Brain pericyte (primary cell): ENCODE measurements at places on chromosomes 12 and 14.

DNA sequence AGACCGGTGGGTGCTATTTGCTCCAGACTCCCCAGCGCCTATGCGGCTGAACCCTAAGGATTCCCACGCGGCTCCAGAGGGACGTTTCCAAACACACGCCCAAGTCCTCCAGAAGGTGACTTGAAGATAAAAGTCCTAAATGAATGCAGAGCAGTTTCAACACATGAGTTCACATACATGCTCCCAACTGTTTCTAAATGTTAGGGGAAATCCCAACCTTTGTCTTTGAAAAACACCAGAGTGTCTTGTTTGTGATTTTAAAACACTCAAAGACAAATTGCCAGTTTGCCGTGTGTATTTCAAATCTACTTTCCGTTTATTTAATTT is 252.9 kb upstream of the SFSWAP start:
- DNase-seq = no peak

DNA sequence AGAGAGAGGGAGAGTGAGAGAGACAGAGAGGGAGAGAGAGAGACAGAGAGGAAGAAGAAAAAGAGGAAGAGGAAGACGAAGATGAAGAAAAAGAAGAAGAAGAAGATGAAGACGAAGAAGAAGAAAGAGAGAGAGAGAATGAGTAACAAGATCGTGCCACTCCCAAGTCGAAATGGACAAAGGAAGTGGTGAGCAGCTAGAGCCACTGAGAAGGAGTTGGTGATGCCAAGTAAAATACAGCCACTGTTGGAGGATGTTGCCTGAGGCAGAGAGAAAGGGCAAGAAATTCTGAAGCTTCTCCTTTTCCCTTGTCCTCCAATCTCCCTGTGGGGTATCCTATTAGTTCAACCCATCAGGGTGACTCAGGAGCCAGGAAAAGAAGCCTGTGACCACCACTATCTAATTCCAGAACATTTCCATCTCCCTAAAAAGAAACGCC is 12.5 kb upstream of the ANAPC5 start:
- DNase-seq = no peak

DNA sequence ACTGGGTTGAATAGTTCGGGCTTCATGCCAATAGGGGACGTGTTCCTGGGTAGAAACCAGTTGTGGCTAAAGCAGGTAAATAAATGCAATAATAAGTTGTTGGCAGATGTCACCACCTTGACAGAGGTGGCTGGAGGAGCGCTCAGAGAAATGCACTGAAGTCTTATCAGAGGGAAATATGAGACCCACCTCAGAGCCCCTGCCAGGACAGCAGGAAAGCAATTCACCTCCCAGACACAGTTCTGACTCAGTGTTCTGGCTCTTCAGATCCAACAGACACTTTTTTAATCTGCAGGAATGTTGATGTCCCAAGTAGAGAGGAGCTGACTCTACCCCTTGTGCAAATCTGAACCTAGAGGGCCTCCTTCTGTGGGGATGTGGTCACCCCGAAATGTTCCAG is 687.1 kb upstream of the FBXO33 start:
- DNase-seq = no peak

DNA sequence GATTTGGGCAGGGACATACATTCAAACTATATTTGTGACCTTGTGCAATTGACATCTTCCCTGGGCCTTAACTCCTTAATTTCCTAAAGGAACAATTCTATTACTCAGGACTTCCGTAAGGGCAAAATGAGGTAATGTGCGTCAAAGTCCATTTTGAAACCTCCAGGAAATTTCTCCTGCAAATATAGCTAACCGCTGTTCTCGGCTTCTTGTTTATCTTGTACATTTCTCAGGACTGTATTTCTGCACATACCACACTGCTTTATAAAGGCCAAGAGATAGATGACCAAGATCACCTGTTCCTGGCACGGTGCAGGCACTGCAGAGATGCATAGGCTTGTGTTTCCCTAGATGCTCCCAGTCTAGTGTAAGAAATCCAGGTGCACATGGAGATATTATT is 1009.4 kb downstream of the BCL11B start:
- no peak for DNase-seq

DNA sequence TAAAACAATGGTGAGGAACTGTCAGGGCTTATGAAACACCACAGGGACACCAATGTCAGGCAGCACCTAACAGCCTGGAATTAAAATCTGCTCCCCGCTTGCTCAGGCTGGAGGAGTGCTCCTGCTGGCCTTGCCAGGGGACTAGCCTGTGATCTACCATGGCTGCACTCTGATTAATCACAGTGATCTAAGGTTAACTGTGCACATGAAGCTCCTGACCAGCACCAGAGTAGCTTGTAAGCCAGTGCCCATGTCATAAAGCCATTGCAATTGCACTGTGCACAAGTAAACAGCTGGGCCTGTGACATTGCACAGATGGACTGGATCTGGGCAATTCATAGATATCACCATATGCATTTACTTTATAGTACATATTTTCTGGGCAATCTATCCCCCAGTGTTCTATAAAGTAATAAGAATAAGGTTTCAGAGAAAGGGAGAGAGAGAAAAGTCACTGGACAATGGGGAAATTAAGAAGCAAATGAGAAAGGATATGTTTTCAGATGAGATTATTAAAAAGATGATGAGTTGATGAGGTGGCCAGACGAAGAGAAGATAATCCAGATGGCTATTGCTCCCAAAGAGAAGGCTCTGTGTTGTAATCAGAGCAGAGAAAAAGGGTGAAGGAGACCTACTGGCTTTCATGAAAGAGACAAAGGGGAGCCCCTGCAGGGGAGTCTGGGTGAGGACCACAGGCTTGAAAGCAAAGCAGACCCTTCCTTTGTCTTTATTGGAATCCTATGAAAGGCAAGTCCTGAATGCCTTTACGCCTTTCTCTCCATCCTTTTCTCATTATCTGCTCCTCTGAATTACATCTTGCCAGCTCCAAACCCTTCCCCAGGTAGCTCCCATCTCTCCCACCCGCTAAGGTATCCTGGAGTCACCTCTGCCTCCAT is 145.8 kb downstream of the SLC38A6 start:
- DNase-seq = no peak

DNA sequence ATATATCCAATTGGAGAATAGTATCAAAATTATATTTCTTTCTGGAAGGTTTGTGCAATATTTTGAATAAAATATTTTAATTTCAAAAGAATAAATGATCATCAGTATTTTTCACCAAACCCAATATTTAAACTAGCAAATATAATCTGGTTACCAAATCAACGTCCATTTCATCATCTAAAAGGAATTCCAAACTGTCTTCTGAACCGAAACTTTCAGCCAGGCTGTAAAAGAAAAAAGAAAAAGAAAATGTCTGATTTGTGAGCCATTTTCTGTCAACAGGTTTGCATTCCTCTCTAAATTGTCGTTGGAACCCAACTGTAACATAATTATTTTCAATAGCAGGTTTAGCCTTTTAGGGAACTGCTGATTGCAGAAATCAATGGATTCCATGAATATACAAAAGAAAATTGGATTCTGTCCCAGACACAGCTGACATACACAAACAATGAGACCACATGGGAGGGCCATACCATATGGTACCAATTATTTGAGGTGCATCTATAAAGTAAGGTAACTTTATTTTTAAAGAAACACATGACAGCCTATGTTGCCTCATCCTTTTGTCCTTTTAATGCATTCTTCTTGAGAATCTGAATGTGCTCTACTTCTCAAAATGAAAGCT is 22.7 kb downstream of the SNRPF start:
- DNase-seq = peak; percentile 5

DNA sequence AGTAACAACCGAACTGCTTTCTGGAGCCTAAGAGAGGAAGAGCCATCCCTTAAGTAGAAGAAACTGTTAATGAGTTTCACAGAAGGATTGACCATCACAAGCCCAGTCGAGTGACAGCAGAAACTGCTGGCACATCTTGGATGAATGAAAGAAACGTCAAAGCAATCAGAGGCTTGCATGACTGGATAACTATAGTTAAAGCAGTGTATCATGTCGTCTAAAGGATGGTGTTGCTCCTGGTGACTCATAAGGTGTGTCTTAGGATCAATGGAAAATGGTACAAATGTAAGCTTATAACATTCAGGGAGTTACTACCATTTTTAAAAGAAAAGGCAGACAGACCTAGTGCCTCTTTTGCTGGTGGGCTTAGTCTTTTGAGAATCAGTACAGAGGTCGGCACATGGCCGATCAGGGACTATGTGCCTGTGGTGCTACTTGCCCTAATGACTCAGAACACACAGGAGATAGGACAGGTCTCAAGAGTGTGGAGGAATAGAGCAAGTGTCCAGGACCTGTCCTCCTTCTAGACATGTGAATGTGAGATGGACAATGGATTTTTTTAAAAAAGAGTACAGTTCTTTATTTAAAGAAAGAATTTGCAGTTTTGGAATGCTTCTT is 55.7 kb downstream of the TMX1 start:
- DNase-seq = no peak

DNA sequence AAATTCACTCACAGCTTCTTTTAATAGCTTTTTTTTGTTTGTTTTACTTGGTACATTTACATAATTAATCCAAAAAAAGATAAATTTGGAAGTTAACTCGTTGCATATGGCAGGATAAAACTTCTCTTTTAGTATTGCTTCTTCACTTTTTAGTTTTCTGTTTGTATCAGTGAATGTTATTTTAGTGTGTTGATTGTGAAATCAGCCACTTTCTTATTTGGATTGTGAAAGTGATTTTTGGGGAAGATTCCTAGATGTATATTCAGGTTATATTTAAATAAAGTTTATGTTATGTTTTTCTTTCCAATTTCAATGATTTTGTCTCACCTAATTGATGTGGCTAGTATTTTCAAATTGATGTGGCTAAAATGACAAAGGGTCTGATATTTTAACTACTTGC is 693.9 kb upstream of the MGAT4C start:
- no peak for DNase-seq

DNA sequence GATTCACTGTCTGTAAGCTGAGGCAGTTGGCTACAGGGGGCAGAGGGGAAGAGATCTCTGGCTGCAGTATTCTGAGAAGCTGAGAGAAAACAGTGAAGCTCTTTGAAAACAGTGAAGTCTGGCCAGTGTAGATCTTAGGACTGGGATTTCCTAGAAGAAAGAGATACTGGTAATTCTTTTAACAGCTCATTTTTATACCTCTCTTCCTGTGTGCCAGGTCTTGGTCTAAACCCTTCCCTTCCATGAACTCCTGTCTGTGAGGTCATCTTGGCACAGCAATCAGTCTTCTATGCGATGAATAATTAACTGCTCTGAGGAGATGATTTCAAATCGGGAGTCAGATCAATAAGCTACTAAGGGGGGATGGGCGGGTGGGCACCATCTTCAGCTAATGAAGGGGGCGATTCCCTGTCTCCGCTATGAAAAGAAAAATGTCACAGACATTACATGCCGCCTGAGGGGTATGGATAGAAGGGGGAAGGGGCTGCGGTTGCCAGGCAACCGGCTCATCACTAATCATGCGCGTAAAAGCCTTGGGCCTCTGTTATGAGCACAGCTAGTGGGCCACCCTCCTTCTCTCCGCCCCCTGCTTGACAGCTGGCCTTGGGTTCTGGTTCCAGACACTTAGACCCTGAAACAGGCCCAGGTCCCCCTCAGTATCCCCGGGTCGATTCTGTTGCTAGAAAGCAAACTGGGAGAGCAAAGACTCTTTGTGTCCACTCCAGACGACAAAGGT is 75.3 kb upstream of the CEP83 start:
- no peak for DNase-seq

DNA sequence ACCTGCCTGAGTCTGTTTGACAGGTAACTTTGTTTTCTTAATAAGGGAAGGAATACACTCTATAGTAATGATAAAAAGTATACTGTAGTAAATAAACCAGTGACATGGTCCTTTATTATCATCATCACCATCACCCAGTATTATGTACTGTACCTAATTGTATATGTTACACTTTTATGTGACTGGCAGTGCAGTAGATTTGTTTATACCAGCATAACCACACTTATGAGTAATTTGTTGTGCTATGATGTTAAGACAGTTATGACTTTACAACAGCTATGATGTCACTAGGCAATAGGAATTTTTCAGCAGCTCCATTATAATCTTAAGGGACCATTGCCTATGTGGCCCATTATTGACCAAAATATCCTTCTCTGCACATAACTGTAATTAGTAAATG is 155.0 kb downstream of the NUBPL start:
- DNase-seq = no peak

- DNase-seq = no peak
Observed at GRCh38 chr14:41297576-41298327, 308.9 kb upstream of the LRFN5 start.

GRCh38 chr12:3989218-3989550 is 116.0 kb upstream of the PARP11 start:
- no peak for DNase-seq

DNA sequence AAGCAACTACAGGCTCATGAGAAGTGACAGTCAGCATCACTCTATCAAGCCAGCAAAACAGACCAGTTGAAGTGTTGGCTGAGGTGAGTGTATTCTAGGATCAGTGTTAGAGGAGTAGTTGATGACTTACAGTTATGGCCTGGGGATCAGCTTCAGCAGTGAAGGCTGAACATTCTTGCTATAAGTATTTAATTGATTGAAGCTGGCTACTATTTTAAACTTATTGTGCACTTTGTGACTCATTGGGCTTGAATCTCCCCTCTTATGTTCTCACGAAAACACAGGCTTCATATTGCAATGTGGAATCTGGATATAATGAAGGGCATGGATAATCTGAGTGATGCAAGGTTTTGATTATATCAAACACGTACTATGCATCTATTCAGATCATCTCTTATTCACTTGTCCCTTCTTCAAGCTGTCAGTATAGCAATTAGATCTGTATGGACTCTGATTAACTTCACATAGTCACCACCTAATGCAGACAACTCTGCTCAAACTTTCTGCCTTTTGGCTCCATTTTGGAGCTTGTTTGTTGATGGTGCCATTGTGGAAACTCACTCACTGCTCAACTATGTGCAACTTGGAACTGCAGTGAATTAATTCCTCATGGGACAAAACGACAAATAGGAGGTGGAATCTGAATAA is 309.2 kb downstream of the SLC16A7 start:
- DNase-seq = no peak

GRCh38 chr12:109115758-109116610 is at the start of gene ACACB:
Gene ACACB, plus strand, starts transcription at chr12:109116587. Its CDS starts 22,819 bp downstream, at chr12:109139406.
- no peak for DNase-seq

DNA sequence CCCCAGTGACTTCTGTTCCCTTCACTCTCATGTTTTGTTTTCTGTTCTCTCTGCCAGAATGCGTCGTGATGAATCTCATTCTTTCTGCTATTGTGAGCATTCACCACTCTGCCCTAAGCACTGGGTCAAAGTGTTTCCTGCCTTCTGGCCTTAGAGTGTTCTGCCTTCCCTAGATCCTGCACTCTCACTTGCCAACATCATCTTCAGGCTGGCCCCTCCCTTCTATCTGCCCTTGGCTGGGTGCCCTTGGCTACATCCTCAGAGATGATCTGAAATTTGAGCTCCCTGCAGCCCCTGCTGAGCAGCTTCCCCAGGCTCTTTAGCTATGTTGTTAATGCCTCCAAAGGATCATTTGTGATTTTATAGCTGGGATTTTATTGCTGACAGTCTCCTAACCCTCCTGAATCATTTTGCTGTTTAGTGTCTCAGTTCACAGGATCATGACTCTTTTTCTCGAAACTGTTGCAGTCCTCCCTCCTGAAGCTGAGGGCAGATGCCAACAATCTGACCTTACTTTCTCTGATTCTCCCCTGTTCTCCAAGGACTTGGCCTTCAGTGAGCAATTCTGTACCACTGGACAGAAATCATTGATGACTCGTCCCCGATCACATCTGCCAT is 4.5 kb downstream of the DHRS2 start:
- peak; percentile 83 for DNase-seq

- no peak for DNase-seq
Observed at GRCh38 chr14:83483063-83483462, 1949.4 kb upstream of the SEL1L start.

GRCh38 chr14:75459099-75459741 is 31.4 kb downstream of the JDP2 start:
- DNase-seq = no peak
